ENCODE measurements at places on chromosomes 2 and 18.

DNA sequence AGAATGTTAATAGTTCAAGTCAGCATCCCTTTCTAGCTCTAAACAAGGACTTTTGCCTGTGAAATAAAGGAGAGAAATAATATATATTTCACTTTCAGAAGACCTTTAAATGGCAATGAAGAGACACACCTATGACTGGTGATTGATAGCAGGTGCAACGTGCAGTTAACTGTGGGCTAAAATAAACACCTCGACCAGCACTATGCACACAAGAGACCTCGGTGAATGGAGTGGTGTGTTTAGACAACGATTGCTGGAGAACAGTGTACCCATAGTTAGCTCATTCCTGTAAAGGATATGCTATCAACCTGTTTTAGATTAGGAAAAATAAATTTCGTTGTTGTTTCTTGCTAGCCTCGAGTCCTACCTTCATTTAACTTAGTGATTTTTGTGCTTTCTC lies 143.4 kb downstream of the NR4A2 start:
- DNase-seq, result no peak

DNA sequence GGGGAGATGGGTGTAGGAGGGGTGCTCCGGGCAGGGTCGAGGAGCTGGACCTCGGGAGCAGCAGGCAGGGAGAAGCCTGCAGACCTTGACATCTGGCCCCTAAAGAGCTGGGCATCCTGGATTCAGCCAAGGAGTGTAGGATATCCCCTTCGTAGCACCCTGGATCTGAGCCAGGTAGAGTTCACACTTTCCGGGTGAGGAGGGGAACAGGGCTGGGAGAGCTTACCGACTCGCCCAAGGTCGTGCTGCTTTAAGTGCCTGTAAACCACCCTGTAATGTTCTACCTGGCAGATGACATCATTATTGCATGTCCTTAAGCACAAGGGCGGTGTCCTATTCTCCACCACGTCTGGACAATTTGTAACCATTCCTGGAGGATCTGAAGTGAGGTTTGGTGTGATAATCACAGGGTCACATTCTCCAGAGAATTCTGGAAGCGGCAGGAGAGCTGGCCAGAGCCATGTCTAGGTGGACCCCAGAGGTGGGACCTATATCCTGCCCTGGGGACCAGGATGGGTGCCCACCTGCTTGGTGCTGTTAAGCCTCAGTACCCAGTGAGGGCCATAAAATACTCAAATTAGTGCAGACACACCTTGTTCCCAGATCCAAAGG lies 14.6 kb downstream of the ITM2C start:
- DNase-seq, result no peak

- no peak for DNase-seq
Observed at GRCh38 chr2:227805578-227805977, 8.1 kb upstream of the CCL20 start.

GRCh38 chr2:63059793-63060471 lies 9.3 kb downstream of the OTX1 start:
- DNase-seq, result no peak

- no peak for DNase-seq
Observed at GRCh38 chr2:239533569-239534316, 132.9 kb upstream of the HDAC4 start.

DNA sequence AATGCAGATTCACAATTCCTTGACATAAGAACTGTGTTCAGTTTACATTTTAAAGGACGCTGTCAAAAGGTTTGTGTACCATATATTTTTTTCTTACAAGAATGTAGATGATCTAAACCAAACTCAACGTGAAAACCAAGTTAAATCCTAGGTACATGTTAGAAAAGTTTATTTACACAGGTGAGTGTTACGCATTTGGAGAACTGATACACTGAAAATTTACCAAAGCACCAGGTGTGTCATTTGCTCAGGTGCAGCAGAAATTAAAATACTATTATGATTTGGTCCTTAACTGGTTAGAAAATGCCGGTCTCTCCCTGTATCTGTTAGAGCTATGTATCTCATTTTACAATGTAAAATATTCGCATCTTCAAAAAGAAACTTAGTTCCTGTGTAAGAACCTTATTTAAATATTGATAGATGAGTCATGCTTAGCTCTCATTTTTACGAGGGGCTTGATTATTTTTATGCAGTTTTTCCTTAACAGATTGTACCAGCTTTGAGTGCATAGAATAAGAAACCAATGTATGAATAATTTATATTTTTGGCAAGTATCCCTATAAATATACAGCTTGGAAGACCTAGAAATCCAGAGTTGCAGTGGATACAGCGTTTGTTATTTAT lies 25.1 kb downstream of the MFF start:
- no peak for DNase-seq

- no peak for DNase-seq
Observed at GRCh38 chr2:70508711-70509462, 44.7 kb downstream of the TGFA start.

- DNase-seq, result no peak
Observed at GRCh38 chr2:64390586-64390985, 63.4 kb upstream of the LGALSL start.

GRCh38 chr18:57737400-57738060 lies 65.6 kb downstream of the ATP8B1 start:
- peak; percentile 48 for DNase-seq

DNA sequence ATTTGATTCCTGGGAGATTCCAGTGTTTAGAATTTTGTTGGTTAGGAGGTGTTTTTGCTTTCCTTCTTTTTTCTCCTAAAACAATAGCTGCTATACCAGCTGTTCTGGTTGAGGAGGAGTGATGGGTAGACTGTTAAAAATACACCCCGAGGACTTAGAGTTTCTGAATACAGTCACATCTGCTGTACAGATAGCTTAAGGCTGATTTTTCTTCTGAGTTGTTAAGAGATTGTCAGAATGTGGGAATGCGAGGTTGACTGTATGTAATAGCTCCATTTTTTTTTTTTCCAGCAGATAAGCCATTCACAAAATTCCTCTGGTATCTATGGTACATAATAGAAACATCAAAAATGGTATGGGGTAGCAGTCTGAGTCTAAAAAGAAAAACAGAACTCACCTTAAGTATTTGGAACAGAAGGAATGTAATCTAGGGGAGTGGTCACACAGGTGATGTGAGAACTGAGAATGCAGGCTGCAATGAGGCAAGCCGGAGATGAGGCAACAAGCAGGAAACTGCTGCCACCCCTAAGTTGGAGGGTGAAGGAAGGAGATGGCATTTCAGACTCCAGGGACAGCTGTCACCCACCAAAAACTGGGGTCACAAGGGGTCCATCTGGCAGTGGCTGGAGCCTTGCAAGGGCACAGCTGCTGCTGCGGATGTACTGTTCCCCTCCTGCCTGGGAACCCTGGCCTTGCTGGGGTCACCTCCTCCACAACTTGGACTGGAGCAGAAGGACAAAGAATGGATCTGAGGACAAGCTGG lies 2.4 kb downstream of the DGKD start:
- DNase-seq, result no peak

DNA sequence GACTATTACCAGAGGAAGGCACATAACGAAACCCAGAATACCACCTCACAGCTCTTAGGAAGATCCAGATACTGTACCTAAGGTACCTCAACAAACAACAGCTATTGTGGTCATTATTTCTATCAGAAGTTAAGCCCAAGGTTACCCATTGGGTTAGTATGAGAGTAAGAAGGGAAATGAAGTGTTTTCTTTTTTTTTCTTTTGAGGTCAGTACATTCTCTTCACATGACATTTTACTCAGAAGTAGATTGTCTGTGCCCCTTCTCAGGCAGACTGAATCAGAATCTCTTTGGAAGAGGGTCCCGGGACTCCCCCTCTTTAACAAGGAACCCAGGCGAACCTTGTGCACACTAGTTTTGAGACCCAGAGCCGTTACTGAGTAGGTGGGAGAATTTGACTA lies 233.7 kb upstream of the CXCR4 start:
- DNase-seq, result no peak

DNA sequence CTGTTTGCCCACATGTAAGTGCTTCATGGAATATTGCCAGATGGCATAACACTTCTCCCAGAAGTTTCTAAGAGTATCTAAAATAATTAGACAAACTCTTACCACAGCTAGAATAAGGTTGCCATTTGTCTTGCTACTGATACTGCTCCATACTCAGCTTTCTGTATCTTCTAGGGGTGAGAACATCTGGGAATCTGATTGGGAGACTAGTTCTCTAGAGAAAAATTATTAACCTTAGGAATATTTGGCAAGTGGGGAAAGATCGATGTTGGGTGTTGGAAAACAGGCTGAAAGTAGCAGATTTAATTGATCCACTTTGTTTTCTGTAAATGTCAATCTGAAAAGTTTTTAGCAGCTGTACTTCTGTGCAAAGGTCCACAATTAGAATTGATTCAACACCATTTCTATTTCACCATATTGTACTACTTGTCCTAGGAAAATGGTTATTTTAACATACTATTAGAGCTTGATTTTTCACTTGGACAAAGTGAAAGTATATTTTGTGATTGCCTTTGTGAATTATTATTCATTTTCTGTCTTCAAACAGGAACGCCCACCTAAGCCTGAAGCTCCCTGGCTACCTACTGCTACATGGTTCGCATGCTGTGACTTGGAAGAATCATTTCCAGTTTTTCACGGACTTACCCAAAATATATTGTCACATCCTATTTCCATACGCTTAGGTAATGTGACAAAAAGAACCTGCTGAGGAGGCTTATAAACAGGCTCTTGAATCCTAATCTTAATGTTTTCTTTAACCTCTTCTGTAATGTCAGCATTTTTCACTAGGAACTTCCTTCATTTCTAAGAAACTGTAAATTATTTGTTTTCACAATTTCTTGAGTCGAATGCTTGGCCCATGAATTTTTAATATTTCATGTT lies 147.7 kb downstream of the TRABD2A start:
- no peak for DNase-seq

DNA sequence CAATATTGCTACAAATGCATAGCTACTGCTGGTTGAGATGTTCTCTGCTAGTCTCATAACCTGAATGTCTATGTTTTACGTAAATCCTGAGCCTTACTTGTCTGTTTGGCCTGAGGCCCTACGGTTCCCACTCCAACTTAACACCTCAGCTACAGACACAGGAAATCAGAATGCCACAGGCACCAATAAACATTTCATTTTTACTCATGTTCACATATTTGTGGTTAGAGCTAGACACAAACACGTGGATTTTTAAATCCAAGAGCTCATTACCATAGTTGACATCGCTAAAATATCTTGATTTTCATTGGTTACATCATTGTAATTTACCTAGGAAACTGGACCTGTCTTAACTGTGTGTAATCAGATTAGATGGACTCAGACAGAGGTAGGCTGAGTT lies 263.8 kb upstream of the CDH19 start:
- DNase-seq, result peak; percentile 0

DNA sequence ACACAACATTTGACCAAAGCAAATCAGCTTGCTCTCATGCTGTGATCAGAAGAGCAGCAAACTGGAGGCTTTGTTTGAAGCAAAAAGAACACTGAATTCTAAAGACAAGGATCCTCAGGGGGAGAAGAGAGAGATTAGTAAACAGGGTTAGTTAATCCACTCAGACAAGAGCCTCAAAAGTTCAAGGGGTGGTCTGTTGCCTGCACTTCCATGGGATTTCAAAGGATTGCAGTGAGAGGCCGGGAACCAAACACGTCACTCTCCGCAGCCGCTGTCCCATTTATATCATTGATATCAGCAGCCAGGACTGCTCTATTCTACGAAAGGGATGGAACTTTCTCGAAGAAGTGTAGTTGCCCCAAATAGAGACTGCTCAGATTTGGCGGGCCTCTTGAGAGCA lies 97.8 kb upstream of the SP3 start:
- DNase-seq, result no peak

GRCh38 chr2:197707316-197708213 lies 2.4 kb downstream of the MARS2 start:
- peak; percentile 55 for DNase-seq

- DNase-seq, result no peak
Observed at GRCh38 chr18:35245719-35246317, 5.0 kb downstream of the ZNF397 start.

- DNase-seq, result no peak
Observed at GRCh38 chr2:174477759-174478158, 9.1 kb downstream of the GPR155 start.

GRCh38 chr2:60214626-60214875 lies 338.9 kb downstream of the BCL11A start:
- no peak for DNase-seq
